ENCODE measurements at places on chromosomes 2 and 18.

- no peak for DNase-seq
These were observed 23.0 kb downstream of the HEATR5B start for GRCh38 chr2:37061013-37061711.

- no peak for DNase-seq
These were observed 81.3 kb downstream of the DGKD start for GRCh38 chr2:233435436-233436190.

DNA sequence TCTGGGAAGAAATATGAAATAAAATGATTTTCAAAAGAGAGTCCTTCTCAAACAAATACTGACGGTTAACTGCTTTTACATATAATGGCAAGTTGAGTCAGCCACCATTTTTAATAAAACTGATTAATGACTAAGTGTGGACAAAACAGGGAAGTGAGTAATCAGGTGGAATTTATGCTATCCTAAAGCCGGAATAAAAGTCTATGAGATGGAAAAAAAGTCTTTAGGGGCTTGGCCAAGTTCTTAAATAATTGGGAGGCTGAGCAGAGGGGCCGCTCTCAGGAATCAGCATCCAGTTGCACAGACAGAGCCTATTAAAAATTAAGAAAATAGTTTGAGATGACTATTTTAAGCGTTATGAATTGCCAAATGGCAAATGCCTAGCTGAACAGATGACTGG lies 58.6 kb upstream of the AFF3 start:
- no peak for DNase-seq

DNA sequence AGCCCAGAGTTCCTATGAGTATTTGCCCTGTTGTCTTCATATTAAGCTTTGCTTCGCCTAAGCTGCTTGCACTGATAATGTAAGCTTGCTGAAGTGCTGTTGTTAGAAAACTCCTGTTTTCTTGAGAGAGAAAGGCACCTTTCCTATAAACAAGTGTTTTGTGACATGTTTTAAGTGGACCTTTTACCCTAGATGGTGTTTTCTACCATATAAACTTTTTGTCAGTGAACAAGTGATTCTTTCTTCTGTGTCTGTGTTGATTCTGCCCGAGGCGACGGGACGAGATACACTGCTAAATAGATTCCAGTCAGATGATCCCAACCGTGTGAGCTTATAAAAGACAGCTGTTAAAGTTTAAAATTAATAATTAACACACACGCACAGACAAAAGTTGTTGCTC lies 24.1 kb downstream of the CABLES1 start:
- DNase-seq: no peak

DNA sequence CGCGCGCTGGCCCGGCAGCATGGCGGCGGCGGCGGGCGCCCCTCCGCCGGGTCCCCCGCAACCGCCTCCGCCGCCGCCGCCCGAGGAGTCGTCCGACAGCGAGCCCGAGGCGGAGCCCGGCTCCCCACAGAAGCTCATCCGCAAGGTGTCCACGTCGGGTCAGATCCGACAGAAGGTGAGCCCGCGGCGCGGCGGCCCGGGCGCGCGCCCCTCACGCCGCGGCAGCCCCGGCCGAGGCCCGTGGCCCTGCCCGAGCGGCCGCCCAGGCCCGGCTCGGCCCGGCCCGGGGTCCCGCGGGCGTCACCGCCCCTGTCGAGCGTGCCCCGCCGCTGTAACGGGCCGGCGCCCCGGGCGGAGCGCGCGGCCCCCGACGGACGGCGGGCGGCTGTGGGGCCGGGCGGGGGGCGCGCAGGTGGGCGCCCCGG lies 218 bp downstream of the DGKD start:
- DNase-seq: no peak

DNA sequence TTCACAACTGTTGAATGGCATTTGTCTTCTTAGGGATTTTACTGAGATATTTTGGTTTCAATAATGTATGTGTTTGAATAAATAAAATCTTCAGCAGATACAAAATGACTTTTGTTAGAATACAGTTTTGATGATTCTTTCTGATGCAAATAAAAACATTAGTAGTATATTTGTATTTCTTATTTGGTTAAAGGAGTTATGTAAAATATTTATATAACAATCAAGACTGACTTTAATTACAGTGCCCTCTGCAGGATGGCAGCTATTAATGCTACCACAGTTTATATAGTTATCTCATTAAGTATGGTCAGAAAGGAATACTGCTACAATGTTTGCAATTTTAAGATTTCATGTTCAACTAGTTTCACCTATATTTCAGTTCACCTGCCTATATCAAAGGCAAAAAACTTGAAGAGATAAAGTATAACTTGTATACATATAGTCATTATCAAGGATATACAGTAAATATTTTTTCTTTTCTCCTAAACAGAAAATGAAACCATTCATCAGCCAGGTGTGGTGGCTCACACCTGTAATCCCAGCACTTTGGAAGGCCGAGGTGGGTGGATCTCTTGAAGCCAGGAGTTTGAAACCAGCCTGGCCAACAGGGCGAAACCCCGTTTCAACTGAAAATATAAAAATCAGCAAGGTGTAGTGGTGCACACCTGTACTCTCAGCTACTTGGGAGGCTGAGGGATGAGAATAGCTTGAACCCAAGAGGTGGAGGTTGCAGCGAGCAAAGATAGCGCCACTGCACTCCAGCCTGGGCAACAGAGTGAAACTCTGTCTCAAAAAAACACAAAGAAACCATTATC lies 19.8 kb downstream of the ARL5A start:
- no peak for DNase-seq

GRCh38 chr2:101018934-101019333 lies 16.8 kb downstream of the RPL31 start:
- DNase-seq: no peak

DNA sequence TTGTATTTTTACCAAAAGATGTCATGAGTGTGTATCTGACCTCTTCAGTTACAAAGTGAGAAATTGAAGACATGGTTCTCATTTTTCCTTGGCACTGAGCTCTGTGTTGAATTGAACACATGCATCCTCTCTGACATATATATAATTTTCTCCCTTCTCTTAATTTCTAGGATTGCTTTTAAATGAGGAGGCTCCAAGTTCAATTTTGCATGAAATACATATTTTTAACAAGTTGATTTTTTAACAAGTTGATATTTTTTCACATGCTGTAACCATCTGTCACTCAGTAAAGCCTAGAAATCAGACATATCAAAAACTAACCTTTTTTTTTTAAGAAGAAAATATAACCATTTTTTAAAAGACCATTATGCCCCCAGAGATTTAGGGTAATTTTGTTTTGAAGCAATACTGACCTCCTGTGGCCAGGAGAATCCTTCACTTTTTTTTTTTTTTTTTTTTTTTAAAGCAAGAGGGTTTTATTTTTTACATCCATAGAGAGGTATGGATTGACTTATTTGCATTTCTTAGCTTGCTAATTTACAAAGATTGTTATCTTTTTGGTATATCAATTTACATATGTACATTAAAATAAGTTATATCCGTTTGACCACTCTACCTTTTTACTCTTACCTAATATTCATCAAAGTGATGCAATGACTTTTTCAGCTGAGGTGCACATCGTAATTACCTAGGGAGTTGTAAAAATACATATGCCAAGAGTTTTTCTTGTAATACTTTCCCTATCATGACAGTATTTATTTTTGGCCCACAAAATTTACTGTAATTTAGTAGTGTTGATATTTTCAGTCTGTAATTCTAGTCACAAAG lies 161.8 kb downstream of the SOCS6 start:
- no peak for DNase-seq

GRCh38 chr2:67825476-67825875 lies 237.3 kb downstream of the C1D start:
- DNase-seq: no peak

- no peak for DNase-seq
These were observed 64.5 kb downstream of the FAM210A start for GRCh38 chr18:13661779-13662256.

GRCh38 chr2:65017335-65017734 lies 28.1 kb downstream of the SLC1A4 start:
- no peak for DNase-seq

DNA sequence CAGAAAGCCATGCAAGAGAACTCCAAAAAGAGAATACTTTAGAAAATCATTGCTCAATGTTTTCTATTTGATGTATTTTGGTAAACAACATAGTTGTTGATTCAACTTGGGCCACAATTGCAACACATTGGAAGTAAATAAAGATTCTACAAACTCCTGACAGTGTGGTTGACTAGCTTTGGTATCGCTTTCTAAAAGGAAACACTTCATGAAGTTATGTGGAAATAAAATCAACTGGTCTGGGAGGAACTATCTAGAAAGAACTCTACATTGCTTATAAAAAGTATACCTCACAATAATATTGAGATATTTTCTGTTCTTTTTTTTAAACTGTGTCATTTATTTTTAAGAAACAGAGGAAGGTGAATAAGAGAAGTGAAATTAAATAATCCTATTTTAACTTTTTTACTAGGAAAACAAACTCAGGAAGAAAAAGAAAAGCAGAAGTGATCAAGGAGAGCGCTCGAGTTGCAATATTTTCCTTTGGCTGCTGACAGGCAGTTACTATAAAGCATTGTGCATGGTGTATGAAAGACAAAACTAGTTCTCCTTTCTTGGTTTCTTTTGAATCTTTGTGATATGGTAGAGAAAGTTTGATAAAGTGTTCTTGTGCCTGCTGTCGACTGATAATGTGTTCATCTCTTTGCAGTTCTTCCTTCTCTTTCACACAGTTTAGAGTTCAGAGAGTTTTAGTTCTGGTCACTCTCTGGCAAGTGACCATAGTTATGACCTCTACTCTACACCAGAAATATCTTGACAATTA lies 3.0 kb downstream of the DHRS9 start:
- DNase-seq: no peak

- no peak for DNase-seq
These were observed 23.8 kb downstream of the C1QL2 start for GRCh38 chr2:119134775-119135174.

DNA sequence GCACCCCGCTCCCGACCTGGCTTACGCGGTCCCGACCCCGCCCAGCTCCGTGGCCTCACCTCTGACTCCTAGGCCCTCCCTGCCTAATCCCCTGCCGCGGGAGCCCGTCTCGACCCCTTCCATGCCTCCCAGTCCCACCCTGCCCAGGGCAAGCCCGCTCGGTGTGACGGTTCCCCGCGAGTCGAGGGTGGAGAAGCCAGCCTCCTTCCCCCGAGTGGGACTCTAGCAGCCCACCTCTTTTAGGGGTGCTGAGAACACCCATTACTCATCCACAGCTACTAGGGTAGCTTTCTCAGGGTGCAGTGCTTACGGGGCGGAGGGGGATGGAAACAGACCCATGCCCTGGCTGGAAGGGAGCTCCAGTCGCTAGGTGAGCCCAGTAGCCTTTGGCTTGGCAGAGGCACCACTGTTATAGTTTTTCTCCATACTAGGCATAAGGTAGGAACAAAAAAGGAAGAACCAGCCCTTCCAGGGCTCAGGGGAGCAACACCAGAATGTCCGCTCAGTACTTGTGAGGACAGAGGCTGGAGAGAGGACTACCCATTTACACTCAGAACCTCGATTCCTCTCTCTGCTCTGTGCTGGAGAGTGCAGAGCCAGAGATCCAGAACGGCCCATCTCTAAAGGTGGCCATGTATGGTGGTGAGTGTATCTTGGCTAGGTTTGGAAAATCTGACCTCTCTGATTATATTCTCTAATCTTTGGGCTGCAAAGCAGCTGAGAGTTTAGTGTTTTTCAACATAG lies 606 bp downstream of the AGBL5 start:
- no peak for DNase-seq

GRCh38 chr18:33821503-33821902 lies 243.5 kb downstream of the ASXL3 start:
- DNase-seq: no peak

- no peak for DNase-seq
These were observed 122.5 kb downstream of the MAIP1 start for GRCh38 chr2:200077838-200078237.

DNA sequence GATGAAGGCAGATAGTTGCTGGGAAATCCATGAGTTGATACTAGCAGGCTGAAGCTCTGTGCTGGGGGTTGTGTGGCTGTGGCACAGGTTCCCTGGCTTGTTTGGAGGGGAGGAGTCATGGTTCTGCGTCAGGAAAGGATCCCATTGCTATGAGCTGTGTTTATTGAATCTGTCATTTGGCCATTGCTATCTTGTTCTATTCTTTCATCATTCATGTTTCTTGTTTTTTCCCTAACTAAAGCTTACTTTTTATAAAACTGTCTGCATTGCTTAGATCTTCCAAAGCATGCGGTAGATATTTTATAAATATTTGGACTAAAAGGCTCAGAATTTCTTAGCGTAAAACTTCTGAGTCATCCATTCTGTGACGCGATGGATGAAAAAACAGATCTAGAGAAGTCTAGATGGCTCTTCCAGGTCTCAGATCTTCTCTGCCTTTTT lies 335.3 kb downstream of the PTPRM start:
- DNase-seq: no peak

DNA sequence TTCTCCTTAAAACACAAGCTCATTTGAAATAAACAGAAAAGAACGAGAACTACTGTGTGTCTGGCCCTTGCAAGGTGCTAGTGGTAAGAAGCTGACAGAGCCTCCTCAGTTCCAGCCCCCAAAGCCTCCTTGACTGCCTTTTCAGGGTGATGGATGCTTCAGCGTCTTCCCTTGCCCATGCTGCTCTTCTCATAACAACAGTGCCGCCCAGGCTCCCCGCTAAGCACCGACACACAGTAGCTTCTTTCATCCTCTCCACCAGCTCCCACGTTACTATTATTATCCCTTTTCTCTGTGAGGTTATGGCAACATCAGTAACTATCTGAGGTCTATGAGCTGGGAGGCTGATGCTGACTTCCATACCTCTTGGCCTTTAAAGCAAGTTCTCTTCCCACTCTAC lies 418.6 kb downstream of the TSN start:
- no peak for DNase-seq

GRCh38 chr2:37802899-37803379 lies 122.1 kb upstream of the RMDN2 start:
- DNase-seq: no peak
